ENCODE measurements at places on chromosomes 7 and 10.

DNA sequence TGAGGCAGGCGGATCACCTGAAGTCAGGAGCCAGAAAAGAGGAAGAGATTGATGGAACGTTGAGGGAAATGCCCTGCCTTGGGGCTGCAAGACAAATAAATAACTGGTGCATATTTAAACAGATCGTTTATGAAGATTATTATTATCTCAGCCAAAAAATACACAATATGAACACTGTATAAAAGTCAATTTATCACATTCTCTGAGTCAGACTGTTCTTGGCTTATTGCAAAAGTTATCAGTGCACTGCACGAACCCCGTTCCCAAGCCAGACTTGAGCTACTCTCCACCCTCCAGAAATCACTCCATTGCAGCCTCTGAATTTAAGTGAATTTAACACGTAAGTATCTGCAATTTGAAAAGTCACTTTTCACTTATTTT is 1.6 kb downstream of the DNMBP start:
- DNase-seq, result no peak

GRCh38 chr10:48974510-48975156 is 35.0 kb upstream of the LRRC18 start:
- no peak for DNase-seq

DNA sequence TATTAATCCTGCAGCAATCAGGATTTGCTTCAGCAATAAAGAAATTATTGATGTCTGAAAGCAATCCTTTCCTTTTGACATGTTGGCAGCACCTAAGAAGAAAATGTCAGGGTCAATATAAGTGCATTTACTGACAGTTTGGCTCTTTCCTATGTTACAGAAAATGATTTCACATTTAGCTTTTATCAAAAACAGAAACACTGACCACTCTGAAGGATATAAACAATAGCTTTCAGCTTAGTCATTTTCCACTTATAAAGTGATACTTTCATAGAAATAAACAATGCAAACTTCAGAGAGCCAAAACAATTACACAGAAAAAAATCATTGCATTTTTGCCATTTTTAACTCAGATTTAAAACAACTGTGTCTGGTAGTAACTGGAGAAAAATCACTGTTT is 325.6 kb upstream of the KAT6B start:
- no peak for DNase-seq

- peak; percentile 6 for DNase-seq
Observed at GRCh38 chr7:125119559-125120115, 190.0 kb upstream of the POT1 start.

- DNase-seq, result peak; percentile 75
Observed at GRCh38 chr10:6667679-6668270, 87.7 kb upstream of the PRKCQ start.

DNA sequence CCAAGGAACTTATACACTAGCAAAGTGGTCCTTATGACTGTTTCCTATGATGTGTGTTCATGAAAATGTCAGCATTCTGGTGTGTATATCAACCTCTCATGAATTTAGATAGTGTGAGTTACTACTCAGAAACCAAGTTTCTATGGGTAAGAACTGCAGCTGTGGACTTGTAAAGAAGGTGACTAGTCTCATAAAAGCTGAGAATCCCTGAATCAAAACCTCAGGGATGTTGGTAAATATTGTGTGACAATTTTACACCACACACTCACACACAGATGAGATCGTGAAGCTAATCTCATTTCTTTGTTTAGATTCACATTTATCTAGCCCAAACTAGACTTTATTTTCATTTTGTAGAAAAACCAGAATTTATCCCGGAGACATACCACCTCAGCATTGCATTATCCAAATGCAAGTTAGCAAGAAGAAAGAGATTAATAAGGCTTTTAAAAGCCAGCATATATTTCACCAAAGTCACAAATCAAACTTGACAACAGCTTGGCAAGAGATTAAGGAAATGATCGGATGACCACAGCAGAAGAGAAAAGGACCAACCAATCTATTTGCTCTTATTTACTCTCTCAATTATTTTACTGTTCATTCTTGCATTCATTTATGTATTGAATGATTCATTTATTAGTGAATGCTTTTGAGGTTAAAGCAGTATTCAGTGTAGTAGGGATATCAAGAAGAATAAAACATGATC is 92.9 kb downstream of the PLXDC2 start:
- peak; percentile 21 for DNase-seq

DNA sequence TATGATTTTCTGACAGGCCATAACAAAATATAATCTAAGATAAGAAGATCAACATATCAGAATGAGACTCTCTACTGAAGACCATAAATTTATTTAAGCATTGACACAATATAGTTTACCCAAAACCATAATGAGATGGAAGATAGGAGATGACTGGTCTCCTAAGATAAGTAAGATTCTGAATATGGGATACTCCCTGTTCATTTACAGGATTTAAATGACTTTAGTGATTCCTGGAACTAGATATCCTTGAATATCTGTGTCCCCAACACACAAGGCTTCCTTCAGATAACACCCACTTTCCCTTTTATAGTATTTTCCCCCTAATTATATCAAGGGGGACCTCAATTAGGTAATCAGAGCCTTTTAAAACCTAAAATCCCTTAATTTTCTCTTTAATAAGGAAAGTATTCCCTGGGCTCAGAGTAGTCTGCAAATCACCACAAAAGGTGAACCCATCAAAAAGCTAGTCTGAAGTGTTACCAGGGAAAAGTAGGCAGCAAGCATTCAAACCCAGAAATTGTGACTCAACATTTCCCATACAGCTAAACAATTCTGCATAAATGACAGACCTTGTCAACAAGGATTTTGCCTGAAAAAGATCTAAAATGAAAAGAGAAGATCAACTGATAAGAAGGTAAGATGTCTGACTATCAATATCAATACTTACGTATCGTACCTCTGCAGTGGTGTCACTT is 99.9 kb downstream of the CNOT4 start:
- no peak for DNase-seq

- DNase-seq, result no peak
Observed at GRCh38 chr10:11328264-11329061, 283.0 kb downstream of the USP6NL start.

- peak; percentile 29 for DNase-seq
Observed at GRCh38 chr10:36017137-36017536, 375.0 kb upstream of the FZD8 start.

DNA sequence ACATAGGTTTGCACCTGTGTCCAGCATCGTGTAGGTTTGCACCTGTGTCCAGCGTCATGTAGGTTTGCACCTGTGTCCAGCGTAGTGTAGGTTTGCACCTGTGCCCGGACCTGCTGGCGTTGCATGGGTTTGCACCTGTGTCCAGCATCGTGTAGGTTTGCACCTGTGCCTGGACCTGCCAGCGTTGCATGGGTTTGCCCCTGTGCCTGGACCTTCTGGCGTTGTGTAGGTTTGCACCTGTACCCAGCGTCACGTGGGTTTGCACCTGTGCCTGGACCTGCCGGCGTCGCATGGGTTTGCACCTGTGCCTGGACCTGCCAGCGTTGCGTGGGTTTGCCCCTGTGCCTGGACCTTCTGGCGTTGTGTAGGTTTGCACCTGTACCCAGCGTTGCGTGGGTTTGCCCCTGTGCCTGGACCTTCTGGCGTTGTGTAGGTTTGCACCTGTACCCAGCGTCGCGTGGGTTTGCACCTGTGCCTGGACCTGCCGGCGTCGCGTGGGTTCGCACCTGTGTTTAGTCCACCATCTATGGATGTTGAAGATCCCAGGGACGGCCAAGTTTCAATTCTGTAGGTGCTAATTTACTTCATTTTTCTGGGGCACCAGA is 158.0 kb downstream of the WDR37 start:
- no peak for DNase-seq

DNA sequence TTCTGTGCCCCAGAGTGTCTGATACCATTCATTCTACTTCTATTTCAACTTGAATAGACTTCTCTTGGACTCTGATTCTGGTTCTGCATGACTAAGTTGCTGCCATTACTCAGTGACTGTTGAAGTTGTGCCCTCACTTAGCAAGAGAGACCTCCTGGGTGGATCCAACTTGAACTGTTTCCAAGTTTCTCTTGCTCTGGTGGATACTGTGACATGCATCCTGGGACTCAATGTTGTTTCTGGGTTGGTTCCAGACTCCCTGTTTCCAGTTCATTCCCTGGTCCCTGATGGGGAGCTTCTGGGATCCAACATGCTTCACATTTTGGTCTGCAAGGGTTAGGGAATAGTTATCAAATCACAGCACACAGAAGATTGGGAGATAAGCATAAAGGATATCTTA is 26.2 kb upstream of the PRPF18 start:
- no peak for DNase-seq

- DNase-seq, result no peak
Observed at GRCh38 chr10:130339091-130339490, 202.9 kb downstream of the GLRX3 start.

DNA sequence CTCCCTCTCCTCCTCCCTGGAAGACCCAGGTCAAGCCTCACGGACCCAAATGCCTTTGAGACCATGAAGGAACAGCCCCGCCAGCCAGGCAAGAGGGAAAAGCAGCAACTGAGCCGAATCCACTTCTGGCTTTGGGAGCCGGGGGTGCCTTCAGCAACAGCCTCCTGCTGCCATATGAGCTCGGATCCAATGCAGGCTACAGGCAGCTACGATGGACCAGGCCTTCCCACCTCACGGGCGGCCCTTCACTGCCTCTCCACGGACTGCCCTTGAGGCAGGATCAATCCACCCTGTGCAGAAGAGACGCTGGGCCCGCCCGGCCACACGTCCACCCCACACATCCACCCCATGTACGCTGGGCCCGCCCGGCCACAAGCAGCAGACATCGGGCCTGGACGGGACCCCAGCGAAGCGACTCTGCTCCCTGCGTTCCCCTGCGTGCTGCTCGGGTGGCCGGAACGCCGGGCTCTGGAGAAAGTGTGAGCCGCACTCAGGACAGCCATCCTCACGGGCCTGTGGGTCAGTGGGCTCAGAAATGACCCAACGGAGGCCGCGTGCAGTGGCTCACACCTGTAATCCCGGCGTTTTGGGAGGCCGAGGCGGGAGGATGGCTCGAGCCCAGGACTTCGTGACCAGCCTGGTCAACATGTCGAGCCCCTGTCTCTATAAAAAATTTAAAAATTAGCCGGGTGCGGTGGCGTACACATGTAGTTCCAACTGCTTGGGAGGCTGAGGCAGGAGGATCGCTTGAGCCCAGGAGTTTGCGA is 82.0 kb downstream of the FOXL3 start:
- DNase-seq, result no peak

DNA sequence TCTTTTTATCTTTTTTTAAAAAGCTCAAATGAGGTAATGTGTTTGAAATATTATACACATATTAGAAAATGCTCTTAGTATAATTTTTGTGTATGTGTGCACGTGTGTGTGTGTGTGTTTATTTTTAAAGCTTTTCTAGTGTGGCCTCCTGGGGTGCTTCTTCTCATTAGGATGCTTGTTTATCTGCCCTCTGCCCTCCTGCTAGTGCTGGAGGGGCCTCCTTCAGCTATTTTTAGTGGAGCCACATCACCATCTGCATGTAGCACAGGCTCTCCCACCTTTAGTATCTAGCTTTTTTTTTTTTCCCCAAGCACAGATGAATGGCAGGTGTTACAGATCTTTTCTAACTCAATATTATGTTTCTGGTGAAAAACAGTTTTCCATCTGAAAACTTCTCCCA is 155.7 kb upstream of the TMEM229A start:
- DNase-seq, result no peak

DNA sequence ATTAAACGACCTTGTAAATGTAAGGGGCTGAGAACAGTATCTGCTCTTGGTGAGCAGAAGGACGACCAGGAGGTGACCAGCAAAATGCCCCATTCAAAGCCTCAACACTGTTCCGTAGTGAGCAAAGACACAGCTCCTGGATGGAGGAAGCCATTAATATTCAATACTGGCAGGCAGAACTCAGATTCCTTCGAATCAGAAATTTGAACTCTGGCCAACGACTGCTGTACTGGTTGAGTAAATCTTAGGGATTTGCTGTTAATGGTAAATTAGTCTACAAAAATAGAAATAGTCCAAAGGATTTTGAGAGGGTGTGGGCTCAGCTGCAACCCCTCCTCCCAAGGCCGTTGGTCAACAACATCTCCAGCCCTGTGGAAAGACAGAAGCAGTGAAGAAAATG is 130.5 kb upstream of the PFKP start:
- DNase-seq, result no peak

DNA sequence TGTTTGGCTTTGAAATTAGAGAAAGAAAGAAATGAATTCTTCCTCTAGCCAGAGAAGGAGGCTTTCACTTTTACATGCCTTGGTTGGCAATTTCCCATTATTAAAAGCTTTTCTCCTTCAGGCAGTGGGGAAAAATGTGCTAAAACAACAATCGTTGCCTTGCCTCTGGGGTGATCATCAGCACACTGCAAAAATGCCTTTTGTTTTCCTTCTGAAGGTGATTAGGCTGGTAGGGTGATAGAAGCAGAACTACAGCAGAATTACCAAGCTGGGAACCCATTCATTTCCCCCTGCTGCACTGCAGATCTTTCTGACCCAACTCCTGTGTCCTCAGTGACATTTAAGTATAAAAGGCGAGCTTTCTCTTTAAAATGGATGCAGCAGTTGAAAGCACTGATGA is 22.2 kb downstream of the ANK3 start:
- no peak for DNase-seq

- DNase-seq, result no peak
Observed at GRCh38 chr7:105202616-105203015, 186.1 kb downstream of the SRPK2 start.

DNA sequence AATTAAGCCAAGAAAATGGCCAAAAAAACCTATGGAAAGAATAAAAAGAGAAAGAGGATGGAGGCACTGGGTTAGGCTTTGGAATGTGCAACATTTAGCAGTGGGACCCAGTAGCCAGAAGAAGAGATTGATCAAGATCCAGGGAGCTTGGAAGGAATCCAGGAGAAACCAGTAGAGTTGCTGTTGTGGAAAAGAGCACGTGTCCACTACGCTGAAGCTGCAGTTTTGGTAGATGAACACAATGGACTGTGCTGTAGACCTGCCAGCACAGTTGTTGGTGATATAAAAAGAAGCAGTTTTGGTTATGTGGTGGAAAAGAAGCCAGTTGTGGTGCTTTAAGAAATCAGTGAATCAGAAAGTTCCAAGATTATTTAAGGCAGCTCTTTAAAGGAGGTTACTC is 802.2 kb upstream of the POM121L12 start:
- no peak for DNase-seq

DNA sequence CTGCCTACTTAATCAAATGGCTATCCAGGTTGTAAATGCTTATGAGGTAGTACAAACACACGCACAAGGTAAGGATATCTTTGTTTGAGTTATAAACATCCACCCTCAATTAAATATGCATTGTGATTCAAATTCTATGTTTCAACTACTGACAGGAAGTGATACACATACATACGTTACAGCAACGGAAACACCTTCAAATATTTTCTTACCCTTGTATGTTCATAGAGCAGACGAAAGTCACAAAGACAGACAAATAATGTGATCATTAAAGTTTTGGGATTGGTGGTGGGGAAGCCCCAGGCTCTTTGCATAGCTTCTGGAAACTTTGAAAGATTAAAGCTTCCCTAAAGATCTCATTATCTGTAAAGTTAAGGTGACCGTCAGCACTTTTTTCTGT is 521.0 kb downstream of the PARD3 start:
- DNase-seq, result no peak

GRCh38 chr7:98724591-98724990 is 107.5 kb downstream of the NPTX2 start:
- DNase-seq, result no peak
